ENCODE measurements at places on chromosomes 2 and 18. TPM values are rescaled to one million over a fixed set of nuclear protein-coding genes. Genes with fewer than 3 reads are reported as not detected.

The C2orf78 gene
- not detected for total RNA-seq

DNA sequence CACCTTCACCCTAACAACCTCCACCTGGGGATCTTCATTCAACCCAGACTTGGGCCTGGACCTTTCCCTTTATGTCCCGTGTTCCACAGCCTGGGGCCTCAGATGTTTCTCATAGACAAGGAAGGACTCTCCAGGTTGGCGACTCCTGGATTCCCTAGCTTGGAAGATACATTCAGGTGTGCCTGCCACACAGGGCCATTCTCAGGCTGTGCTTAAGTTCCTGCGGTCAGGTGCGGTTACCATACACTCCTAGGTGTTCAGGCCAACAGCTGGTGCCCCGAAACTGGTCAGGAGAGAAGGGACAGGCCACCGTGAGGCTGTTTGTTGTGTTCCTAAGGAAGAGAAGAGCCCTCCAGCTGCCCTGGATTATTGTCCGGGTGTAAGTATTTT is 15.6 kb downstream of the SLC4A3 start:
- no peak for DNase-seq
- H3K27me3 ChIP-seq, result peaks cover 2% of the 10 kb centered on the region
- H3K27ac ChIP-seq, result no peak overlapping the region
- peaks cover 26% of the 10 kb centered on the region for H3K4me1 ChIP-seq
- no peak overlapping the region for H3K4me3 ChIP-seq

The EDAR gene
- not detected for total RNA-seq

DNA sequence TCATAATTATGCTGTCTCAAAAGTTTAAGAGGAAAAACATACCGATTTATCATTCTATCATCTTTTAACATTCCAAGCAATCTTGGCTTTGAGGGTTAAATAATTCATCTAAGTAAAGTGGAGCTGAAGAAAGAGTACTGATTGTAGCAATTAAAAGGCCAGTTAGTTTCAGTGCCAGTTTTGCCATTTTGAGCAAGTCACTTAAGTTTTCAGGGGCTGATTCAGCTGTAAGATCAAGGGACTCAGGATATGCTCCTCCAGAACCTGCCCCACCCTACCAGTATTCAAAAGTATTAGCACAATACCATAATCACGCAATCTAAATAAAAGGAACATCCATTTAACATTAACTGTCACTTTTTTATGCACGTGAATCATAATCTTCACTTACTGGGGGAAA is 1.9 kb downstream of the SS18 start:
- no peak for DNase-seq
- no peak overlapping the region for H3K27ac ChIP-seq
- H3K27me3 ChIP-seq, result no peaks in the 10 kb centered on the region
- no peak overlapping the region for H3K4me3 ChIP-seq
- H3K36me3 ChIP-seq, result peaks cover 30% of the 10 kb centered on the region

GRCh38 chr2:126322342-126322741 is 333.6 kb upstream of the GYPC start:
- H3K27me3 ChIP-seq, result no peaks in the 10 kb centered on the region
- no peak overlapping the region for H3K27ac ChIP-seq
- no peaks in the 10 kb centered on the region for H3K36me3 ChIP-seq
- DNase-seq, result no peak

GRCh38 chr2:180614776-180615175 is 365.6 kb upstream of the UBE2E3 start:
- no peaks in the 10 kb centered on the region for H3K4me1 ChIP-seq
- H3K4me3 ChIP-seq, result no peak overlapping the region
- H3K27me3 ChIP-seq, result no peaks in the 10 kb centered on the region

GRCh38 chr2:196233805-196234475 is 62.6 kb upstream of the STK17B start:
- no peak for DNase-seq
- no peak overlapping the region for H3K4me3 ChIP-seq
- no peaks in the 10 kb centered on the region for H3K36me3 ChIP-seq
- peaks cover 51% of the 10 kb centered on the region for H3K4me1 ChIP-seq

DNA sequence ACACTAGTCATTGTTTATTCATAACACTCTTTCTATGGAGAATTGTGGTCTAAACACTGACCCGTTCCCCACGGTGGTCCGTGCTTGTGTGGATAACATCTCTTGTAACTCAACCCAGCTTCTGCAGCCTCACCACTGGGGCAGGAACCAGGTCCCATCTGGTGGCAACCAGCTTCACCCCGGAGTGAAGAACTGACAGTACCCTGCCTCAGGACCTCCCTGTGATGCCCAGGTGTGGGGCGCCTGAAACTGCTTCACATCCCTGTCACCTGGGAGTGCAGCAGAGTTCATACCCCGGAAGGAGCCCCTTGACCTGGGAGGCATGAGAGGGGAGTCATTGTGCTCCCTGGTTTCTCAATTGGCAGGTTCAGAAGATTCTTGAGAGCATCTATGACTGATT is 81.1 kb downstream of the LONRF2 start:
- no peak overlapping the region for H3K4me3 ChIP-seq
- H3K27me3 ChIP-seq, result no peaks in the 10 kb centered on the region
- H3K27ac ChIP-seq, result no peak overlapping the region
- DNase-seq, result no peak

The BARD1 gene
- 13.9 TPM for total RNA-seq

DNA sequence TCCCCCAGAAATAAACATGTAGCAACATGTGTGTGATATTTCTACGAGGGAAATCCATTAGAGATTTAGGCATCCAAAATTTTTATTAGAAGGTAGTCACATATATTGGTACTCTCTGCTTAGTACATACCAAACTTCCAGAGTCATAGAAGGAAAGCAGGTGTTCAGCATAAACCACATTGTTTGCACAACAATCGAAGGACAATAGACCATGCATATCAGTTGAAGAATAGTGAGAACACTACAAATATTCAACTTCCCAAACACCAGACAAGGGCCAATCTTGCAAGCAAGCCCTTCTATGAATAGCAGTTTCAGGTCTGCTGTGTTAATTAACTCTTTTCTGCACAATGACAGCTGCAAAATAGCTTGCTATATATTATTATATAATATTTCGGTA is 702.2 kb downstream of the ERBB4 start:
- H3K36me3 ChIP-seq, result no peaks in the 10 kb centered on the region
- H3K4me1 ChIP-seq, result no peaks in the 10 kb centered on the region
- no peaks in the 10 kb centered on the region for H3K27me3 ChIP-seq

The NEU2 gene
- total RNA-seq, result not detected

DNA sequence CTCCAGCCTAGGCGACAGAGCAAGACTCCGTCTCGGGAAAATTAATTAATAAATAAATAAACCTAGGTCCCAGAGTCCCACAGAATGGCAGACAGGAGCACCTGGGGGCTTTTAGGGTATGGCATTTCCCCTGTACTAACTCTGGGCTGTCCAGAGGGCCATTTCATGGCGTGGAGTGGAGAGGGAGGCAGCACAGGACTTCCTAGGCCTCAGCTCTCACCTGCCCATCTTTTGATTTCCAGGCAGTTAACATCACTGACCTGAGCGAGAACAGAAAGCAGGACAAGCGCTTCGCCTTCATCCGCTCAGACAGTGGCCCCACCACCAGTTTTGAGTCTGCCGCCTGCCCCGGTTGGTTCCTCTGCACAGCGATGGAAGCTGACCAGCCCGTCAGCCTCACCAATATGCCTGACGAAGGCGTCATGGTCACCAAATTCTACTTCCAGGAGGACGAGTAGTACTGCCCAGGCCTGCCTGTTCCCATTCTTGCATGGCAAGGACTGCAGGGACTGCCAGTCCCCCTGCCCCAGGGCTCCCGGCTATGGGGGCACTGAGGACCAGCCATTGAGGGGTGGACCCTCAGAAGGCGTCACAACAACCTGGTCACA is 5.1 kb downstream of the IL1RN start:
- H3K27ac ChIP-seq, result no peak overlapping the region
- no peak for DNase-seq
- no peaks in the 10 kb centered on the region for H3K36me3 ChIP-seq
- H3K4me1 ChIP-seq, result peaks cover 4% of the 10 kb centered on the region
- no peaks in the 10 kb centered on the region for H3K27me3 ChIP-seq

DNA sequence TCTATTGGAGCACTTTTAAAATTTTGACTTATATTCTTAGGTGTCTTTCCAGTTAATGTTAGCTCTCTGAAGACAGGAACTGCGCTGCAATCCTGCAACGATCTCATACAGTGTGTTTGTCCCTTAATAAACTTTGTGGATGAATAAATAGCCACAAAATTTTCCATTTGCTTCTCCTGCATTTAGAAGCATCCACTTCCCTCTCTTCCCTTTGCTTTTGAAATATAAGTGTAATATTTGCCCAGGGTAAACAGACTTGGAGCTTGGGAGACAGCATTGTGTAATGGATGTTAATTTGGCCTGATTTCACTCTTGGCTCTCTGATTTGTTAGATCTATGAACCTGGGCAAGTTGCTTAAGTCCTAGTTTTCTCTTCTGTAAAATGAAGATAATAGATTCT is 58.2 kb upstream of the CD28 start:
- H3K4me3 ChIP-seq, result no peak overlapping the region
- H3K36me3 ChIP-seq, result no peaks in the 10 kb centered on the region
- H3K27ac ChIP-seq, result no peak overlapping the region
- no peak for DNase-seq

GRCh38 chr2:219396863-219397457 is 9.2 kb upstream of the DNPEP start:
- DNase-seq, result no peak
- H3K27me3 ChIP-seq, result no peaks in the 10 kb centered on the region
- no peaks in the 10 kb centered on the region for H3K36me3 ChIP-seq
- H3K4me1 ChIP-seq, result no peaks in the 10 kb centered on the region
- no peak overlapping the region for H3K4me3 ChIP-seq

GRCh38 chr2:3403587-3404334 is 24.3 kb downstream of the TRAPPC12 start:
- no peaks in the 10 kb centered on the region for H3K27me3 ChIP-seq
- no peak overlapping the region for H3K4me3 ChIP-seq
- no peaks in the 10 kb centered on the region for H3K4me1 ChIP-seq
- DNase-seq, result no peak

DNA sequence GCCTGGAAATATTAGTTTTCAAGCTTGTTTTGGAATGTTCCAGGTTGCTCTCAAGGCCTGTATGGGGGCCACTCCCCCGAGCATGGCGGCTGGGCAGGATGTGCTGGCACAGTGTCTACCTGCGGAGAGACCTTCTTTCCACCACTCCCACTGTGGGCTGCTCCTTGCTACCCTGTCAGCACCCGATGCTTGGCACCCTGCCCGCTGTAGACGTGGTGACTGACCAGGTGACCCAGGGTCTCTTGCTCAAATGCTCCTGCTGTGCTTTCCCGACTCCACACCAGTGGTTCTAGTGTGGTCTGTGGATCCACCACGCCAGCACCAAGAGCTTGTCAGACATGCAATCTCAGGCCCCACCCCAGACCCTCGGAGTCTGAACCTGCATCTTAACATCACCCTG is 213.3 kb downstream of the SH3BP4 start:
- DNase-seq, result no peak
- no peak overlapping the region for H3K27ac ChIP-seq
- no peaks in the 10 kb centered on the region for H3K27me3 ChIP-seq
- H3K36me3 ChIP-seq, result no peaks in the 10 kb centered on the region
- H3K4me3 ChIP-seq, result no peak overlapping the region

The INHBB gene
- total RNA-seq, result 0.07 TPM

GRCh38 chr2:229714736-229715541 is 584 bp upstream of the DNER start:
- no peak overlapping the region for H3K4me3 ChIP-seq
- peaks cover 37% of the 10 kb centered on the region for H3K27me3 ChIP-seq
- peaks cover 14% of the 10 kb centered on the region for H3K4me1 ChIP-seq
- DNase-seq, result no peak
- no peak overlapping the region for H3K27ac ChIP-seq

DNA sequence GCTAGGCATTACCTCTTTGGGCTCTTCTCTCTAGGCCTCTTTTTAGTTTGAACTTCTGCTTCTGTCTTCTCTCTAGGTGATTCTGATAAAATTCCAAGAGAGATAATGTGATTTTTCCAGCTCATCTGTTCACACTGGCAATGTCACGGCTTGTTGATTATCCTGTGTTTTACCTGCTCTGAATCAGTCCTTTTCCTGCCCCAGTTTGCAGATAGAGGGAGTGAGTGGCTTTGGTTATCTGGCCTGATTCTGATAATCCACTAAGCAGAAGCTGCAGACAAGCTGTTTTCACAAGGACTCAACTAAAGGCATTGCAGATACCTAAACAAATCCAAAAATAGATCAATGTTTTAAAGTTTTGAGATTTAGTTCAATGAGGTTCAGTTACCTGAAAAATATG is 111.9 kb downstream of the DCC start:
- no peaks in the 10 kb centered on the region for H3K4me1 ChIP-seq
- no peak overlapping the region for H3K27ac ChIP-seq
- H3K4me3 ChIP-seq, result no peak overlapping the region
- H3K36me3 ChIP-seq, result no peaks in the 10 kb centered on the region
- no peak for DNase-seq

GRCh38 chr2:99085421-99085820 is 56.1 kb upstream of the C2orf15 start:
- H3K4me3 ChIP-seq, result no peak overlapping the region
- H3K27me3 ChIP-seq, result peaks cover 6% of the 10 kb centered on the region
- H3K27ac ChIP-seq, result no peak overlapping the region
- H3K4me1 ChIP-seq, result no peaks in the 10 kb centered on the region
- H3K36me3 ChIP-seq, result no peaks in the 10 kb centered on the region

GRCh38 chr2:231167745-231168459 is 30.5 kb upstream of the ARMC9 start:
- no peak overlapping the region for H3K27ac ChIP-seq
- no peak for DNase-seq
- no peaks in the 10 kb centered on the region for H3K27me3 ChIP-seq
- no peaks in the 10 kb centered on the region for H3K4me1 ChIP-seq

DNA sequence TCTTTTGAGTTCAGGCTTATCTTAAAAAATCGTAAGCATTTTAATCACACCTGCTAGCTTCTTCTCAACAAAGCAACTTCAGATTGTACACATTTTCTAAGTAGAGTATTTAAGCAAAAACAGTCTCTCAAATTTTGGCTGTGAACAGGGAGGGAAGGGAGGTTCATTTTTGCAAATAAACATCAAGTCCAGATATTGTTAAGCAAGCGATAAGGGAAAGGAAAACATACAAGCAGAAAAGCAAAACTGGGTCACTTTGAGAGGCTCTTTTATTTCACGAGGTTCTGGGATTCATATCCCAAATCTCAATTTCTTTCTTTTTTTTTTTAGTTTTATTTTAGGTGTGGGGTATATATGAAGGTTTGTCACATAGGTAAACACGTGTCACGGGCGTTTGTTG is 79.9 kb downstream of the SLC25A12 start:
- no peaks in the 10 kb centered on the region for H3K4me1 ChIP-seq
- DNase-seq, result no peak
- no peak overlapping the region for H3K27ac ChIP-seq
- peaks cover 10% of the 10 kb centered on the region for H3K36me3 ChIP-seq
- H3K27me3 ChIP-seq, result no peaks in the 10 kb centered on the region
- no peak overlapping the region for H3K4me3 ChIP-seq

The OTOF gene
- 3.7 TPM for total RNA-seq

DNA sequence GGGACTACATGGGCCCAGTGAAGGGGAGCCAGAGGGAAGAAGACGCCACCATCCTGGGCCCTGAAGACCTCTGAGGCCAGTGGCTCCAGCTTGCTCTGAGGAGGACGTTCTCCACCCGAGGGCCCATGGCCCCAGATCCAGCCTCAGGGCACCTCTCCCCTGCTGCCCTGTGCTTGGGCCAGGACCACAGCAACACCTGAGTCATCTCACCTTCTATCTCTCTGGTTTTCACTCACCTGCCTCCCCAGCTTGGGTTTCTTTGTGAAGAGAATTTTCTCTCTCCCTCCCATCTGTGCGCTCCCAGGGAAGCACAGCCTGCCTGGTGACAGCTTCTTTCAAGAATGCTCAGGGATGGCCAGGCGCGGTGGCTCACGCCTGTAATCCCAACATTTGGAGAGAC is 19.8 kb downstream of the ZFP36L2 start:
- no peak overlapping the region for H3K27ac ChIP-seq
- H3K27me3 ChIP-seq, result no peaks in the 10 kb centered on the region
- H3K4me3 ChIP-seq, result no peak overlapping the region
- H3K36me3 ChIP-seq, result no peaks in the 10 kb centered on the region

- no peak for DNase-seq
- H3K27me3 ChIP-seq, result peaks cover 11% of the 10 kb centered on the region
- H3K27ac ChIP-seq, result no peak overlapping the region
These were observed 29.4 kb downstream of the ITM2C start for GRCh38 chr2:230893841-230894781.

All from natural killer cell (primary cell).